ENCODE measurements at places on chromosomes 12 and 14.
A peak's percentile ranks its signal among the peaks of the same experiment; 100 is the strongest.

GRCh38 chr12:55698241-55698955 is 9.3 kb downstream of the ITGA7 start:
- no peak for DNase-seq

GRCh38 chr12:48145981-48146380 is 11.3 kb downstream of the ASB8 start:
- no peak for DNase-seq

GRCh38 chr12:48970702-48971334 is 717 bp downstream of the WNT10B start:
- DNase-seq: no peak

GRCh38 chr12:129903092-129903945 is 506 bp downstream of the TMEM132D start:
- DNase-seq: no peak

GRCh38 chr12:83179999-83180398 is 493.3 kb downstream of the TMTC2 start:
- no peak for DNase-seq

DNA sequence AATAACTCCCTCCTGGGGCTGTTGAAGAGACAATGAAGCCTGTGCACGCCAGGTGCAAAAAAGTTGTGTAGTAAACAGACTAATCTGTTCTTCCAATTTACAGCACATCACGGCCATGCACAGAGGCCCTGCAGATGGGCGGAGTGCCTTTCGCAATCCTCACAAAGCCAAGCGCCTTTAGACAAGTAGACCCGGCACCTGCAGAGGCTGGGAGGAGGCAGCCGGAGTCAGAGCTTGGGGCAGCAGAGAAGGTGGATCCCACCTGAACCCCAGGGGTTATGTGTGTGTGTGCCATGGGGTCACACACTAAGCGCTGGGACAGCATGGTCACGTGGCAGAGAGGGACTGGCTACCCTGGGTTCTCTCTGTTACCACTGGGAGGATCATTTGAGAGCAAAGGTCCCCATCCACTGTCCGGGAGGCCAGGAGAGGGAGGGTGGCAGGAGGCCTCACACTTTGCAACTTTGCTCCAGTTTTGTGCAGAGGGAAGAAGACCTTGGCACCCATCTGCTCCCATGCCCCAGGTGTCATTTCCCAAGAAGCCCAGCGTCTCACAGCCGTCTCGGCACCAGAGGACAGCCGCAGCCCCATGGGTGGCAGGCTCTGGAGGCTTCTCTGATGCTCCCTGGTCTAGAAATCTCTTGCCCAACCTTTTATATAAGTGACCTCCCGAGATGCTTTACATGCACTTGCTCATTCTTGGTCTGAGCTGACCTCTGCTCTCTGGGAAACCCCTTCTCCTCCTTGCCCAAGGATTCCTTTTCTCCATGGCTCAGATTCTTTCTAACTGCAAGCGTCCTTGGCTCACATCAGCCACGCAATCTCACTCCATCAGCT is 80.0 kb upstream of the DICER1 start:
- no peak for DNase-seq

- DNase-seq: no peak
Measured at GRCh38 chr12:123903301-123904065, 69.1 kb downstream of the CCDC92 start.

- DNase-seq: no peak
Measured at GRCh38 chr14:56742391-56742878, 67.8 kb downstream of the OTX2 start.

GRCh38 chr12:57173089-57173488 is 25.7 kb upstream of the LRP1-AS start:
- DNase-seq: no peak

- DNase-seq: no peak
Measured at GRCh38 chr14:85409481-85410210, 120.3 kb upstream of the FLRT2 start.

- no peak for DNase-seq
Measured at GRCh38 chr12:15852383-15852782, 29.8 kb upstream of the STRAP start.

GRCh38 chr12:93167841-93168492 is 209.8 kb upstream of the NUDT4 start:
- no peak for DNase-seq

DNA sequence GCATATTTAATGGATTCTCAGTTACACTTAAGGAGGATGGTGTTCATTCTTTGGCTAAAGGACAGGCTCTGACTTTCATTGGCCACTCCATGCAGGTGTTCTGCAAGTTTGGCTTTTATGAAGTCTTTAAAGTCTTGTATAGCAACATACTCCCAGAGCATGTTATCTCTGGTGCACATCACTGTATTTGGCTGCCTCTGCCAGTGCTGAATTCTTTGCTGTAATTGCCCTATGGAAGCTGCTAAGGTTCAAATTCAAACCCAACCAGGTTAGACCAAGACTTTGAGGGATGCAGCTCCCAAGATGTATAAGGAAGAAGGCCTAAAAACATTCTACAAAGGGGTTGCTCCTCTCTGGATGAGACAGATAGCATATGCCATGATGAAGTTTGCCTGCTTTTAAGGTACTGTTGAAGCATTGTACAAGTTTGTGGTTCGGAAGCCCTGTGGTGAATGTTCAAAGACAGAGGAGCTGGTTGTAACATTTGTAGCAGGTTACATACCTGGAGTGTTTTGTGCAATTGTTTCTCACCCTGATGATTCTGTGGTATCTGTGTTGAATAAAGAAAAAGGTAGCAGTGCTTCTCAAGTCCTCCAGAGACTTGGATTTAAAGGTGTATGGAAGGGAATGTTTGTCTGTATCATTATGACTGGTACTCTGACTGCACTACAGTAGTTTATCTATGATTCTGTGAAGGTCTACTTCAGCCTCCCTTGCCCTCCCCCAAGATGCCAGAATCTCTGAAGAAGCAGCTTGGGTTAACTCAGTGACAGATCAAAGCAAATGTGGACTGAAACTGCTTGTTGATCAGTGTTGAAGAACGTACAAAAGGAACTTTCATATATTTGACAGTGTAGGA is 19.4 kb downstream of the TMEM116 start:
- DNase-seq: no peak

DNA sequence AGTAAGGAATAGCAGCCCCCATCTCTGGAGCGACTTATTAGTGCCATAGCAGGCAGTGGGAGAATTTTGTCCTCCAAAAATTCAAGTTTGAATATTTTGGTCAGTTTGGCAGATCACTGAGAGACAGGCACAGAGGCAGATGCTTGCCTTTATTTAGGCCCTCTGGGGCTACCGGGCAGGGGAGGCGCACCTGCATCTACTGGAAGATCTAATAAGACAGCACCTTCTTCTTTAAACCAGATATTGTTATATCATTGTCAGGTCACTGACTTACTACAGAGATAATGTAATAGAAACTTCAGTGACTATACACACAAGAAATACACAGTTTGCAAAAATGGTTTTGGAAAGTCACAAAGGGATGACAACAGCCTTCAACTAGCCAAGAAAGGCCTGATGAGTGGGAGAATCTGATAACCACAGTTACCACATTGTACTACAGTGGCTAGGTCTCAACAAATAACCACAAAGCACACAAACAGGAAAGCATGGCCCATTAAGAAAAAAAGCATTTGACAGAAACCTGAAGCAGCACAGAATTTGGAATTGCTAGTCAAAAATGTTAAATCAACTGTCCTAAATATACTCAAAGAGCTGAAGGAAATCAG is 56.8 kb downstream of the CDK17 start:
- DNase-seq: no peak

DNA sequence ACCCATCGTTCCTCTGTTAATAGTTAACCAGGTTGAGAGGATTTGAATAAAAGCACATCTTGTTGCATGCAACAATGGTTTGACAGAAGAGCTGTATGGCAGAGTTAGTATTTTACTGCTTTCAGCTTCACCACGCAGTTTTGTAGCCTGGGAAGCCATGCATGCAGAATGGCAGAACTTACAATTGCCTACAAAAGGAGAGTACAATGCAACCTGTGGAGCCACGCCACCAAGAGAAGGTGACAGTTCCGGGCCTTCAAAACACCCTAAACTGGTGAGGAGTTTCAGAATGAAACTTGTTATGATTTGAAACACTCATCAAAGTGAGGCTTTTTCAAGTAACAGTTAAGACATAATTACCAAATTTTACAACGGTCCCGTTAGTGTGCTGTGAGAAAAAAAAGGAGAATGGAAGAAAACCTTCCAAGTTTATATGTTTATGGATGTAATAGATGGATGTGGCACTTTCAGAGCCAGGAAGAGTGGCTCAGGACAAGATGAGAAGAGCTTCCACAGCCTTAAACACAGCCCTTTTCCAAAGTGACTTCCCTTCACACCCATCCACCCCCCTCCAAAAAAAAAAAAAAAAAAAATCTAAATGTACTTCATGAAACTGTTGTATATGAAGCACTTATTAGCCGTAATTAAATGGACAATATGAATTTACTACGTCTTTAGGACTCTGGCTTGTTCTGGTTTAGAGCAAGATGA is 158.7 kb downstream of the EGLN3 start:
- DNase-seq: no peak

DNA sequence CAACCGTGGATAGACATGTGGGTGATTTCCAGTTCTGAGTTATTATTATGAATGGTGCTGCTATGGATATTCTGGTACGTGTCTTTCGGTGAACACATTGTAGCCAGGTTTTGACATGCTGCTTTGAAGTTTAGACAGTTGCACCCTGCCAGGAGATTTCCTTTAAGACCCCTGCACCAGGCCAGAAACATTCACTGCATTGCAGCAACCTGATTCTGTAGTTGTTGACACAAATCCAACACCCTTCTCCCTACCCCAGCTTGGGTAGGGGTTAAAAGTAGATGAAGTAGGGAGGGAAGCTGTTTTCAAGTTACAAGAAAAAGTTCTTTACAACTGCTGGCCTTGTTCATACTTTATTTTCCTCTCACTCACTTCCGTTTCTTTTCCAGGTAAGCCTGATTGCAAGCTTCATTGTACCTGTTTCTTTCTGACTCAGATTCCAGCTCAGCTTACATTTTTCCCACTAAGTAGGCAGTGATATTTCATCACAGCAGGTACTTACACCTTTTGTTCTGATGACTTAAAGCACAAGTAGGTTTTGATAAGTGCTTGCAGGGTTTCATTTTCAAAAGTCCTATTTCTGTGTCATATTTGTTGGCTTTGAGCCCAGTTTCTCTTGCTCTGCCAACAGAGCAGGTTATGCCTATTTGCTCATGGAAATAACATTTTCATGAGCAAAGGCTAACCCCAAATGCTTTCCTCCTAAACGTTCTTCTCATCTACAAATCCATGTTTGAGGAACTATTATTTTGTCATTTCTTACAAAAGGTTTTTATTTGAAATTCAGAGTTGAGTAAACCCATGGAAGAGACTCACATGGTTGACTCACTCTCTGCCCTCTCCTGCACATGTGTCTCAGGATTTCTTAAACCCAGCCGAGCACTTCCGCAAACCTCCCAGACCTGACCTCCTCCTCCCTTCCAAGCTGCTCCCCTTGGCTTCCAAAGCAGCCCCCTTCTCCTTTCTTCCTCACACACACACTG is 12.1 kb upstream of the LTA4H start:
- peak; percentile 94 for DNase-seq

DNA sequence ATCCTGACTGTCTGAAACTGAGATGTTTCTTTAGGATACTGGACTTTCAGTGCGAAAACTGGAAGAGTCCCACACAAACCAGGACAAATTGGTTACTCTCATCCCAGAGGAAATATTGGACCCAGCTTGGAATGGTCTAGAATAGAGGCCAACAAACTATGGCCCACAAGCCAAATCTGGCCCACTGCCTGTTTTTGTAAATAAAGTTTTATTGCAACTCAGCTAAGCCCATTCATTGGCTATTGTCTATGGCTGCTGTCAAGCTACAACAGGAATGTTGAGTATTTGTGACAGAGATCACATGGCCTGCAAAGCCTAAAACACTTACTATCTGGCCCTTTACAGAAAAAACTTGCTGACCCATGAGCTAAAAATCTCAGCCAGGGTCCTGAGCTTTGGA is 6.5 kb downstream of the WSCD2 start:
- no peak for DNase-seq

GRCh38 chr12:52528641-52529143 is 8.5 kb upstream of the KRT5 start:
- no peak for DNase-seq

- no peak for DNase-seq
Measured at GRCh38 chr12:42924482-42924881, 334.9 kb upstream of the PRICKLE1 start.

DNA sequence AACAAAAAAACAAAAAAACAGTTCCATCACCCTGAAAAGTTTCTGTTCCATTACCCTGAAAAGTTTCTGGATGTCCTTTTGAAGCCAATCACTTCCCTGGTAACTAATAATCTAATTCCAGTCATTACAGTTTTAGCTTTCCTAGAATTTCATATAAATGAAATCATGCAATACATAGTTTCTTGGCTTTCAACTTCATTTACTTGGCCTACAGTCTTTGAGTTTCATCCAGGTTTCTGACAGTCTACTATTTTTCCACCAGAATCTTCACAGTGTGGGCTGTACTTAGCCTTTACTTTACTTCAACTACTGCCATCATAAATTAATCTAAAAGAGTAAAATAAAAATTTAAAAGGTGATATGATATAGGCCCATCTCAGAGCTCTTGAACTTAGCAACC is 55.5 kb downstream of the RPS6KA5 start:
- DNase-seq: no peak

DNA sequence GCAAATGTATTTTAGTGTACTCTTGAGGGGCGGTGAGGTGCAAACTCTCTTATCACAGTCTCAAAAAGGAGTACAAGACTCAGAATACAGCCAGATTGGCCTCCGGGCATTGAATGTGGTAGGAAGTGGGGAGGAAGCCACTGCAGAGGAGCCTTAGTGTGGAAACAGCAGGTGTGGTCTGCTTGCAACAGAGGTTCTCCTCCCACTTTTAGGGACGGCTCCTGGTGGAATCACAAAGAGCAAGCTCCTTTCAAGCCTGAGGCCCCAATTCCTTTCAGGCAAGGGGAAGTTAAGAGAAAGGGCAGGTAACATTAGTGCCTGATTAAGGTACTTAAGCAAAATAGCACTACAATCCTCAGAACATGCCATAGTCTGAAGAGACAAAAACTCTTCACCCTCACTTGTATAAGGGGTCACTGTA is 23.7 kb upstream of the SLC2A3 start:
- peak; percentile 87 for DNase-seq

DNA sequence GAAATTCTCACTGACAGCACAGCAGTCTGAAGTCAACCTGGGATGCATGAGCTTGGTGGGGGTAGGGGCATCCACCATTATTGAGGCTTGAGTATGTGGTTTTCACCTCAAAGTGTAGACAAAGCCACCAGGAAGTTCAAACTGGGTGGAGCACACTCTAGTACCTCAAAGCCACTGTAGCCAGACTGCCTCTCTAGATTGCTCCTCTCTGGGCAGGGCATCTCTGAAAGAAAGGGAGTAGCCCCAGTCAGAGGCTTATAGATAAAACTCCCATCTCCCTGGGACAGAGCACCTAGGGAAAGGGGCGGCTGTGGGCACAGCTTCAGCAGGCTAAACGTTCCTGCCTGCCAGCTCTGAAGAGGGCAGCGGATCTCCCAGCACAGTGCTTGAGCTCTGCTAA is 143.0 kb downstream of the KITLG start:
- no peak for DNase-seq

GRCh38 chr14:38127784-38128183 is 79.9 kb upstream of the SSTR1 start:
- DNase-seq: no peak

All from keratinocyte (primary cell).